Stimulated activated CD4-positive, alpha-beta T cell treated with anti-CD3 and anti-CD28 coated beads, Interleukin-4, amount 100 ng/mL, for 4 hours (primary cell): ENCODE measurements at places on chromosomes 4 and X.

DNA sequence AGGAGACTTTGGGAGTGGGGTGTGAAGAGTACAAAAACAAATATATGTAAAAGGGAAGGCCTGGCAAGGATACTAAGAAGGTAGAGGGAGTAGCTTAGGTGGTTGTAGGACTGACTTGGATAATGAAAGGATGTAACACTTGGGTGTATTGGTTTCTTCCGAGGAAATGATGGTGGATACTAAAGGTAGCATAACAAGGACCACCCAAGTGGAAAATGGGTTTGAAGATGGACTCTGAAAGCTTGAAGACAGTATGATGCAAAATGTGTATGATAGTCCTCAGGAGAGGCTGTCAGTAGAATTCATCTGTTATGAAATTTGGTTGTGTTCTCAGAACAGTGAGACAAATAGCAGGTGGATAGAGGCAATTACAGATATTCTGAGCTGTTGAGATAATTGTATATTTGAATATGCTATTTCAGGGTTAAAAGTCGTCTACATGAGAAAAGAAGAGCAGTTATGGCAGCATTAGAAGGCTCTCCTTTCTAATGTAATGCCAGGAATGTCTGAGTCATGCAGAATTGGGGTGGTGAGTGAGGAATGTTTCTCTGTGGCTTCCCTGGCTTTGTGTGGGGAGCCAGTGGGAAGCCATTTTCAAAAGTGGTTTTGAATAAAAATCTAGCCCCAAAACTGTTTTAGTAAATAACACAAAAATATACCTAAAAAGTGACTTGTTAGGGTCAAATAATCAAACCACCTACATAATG lies 75.6 kb downstream of the FHIP1A start:
- DNase-seq = no peak

GRCh38 chr4:168421671-168422070 lies 58.6 kb downstream of the DDX60L start:
- no peak for DNase-seq

DNA sequence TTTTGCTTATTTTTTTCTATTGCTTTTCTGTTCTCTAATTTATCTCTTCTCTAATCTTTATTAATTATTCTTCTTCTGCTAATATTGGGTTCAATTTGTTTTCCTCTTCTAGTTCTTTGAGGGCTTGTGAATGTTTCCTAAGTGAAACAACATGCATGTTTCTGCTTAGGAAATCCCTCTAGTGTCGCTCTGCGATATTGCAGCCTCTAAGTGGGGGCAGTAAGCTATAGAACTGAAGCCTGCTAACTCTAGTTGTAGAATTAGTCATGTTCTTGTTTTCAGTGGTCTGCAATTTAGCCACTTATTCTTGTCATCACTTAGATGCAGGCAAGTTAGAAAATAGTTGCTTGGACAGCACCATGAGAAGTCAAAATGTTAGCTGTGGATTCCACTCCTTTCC lies 222.6 kb downstream of the SPIN4 start:
- no peak for DNase-seq

DNA sequence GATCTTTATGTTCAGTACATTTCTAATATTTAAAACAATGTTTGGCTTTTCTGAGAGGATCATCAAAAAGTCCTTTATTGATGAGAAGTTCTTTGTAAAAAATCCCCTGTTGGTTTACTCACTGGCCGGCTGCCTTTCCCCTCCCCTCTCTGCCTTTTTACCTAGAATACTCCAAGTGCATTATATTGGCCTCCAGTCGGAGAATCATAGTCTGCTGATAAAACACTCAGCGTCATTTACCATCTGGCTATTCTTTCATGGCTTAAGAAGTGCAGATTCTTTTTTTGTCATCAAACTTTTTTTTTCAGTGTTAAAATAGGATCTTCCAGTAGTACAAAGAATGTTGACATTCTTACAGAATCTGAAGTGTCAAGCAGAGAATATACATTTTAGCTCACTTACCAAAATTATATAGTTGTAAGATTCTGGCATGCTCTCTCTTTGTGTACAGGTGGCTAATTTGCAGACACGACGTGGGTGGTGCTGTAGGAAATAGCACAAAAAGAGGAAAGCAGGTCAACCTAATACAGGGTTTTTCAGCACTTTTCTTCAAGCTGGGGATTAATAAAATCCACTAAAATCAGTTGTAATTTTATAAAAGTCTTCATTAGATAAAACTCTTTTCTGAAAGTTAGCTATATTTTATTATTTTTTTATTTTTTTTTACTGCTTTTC lies 731.8 kb downstream of the KCTD8 start:
- DNase-seq = no peak

DNA sequence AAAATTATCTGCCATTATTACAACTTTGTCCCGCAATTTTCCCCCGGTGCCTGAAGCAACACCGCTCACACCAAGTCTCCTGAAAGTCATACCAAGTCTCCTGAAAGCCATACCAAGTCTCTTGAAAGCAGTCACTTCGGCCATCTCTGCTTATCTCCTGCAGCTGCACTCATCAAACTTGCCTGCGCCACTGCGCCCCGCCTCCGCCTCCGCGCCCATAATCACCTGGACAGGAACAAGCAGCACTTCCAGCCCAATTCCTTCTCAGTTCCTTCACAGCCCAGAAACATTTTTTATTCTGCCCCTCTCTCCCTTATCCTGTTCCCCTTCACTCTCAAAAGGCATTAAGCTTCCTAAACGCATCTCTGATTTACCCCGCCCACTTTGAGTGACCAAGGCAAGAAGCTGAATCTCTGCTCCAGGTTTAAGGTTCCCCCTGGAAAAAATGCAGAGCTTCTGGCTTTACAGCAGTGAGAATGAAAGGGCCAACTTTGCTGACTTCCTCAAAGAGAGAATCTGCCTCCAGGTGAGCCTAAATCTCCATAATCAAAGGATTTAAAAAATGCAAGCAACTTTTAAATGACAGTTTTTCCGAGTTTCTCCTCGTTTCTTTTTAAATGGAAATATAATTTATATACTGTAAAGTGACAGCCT lies 7.7 kb downstream of the GPR50 start:
- DNase-seq = no peak
